Thoracic aorta (tissue), 2 donors: ENCODE measurements at places on chromosomes 6 and 20. TPM values are rescaled to one million over a fixed set of nuclear protein-coding genes. Genes with fewer than 3 reads are reported as not detected.

GRCh38 chr6:74946961-74947360 is 258.9 kb downstream of the COL12A1 start:
- no peak for DNase-seq

DNA sequence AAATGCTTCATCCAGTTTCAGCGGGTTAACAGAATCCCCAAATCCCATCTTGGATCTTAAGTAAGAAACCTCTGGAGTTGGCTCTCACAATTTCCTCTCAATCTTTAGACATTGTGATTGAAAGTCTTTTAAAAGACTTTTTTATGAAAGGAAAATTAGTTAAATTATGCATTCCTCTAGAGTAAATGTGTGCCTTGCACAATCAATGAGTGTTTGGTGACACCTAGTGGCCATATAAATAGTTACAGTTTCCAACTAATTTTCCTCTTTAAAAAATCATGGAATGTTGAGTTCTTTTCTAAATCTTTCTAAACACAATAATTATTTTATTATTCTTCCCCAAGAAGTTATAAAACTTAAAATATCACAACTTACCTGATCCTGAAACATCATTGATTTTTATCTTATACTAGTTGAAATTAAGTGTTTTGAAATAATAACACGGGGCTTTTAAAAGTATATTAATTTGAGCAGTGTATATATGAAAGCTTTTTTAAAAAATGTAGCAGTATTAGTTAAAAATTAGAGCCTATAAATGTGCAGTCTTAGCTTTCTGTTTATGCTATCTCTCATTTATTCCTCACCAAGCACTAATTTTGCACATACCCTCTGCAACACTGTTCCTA is 66.4 kb downstream of the PKHD1 start:
- DNase-seq = no peak

GRCh38 chr6:34318499-34319470 is 70.0 kb upstream of the SMIM29 start:
- no peak for DNase-seq

The OR10C1 gene
- not detected for total RNA-seq

DNA sequence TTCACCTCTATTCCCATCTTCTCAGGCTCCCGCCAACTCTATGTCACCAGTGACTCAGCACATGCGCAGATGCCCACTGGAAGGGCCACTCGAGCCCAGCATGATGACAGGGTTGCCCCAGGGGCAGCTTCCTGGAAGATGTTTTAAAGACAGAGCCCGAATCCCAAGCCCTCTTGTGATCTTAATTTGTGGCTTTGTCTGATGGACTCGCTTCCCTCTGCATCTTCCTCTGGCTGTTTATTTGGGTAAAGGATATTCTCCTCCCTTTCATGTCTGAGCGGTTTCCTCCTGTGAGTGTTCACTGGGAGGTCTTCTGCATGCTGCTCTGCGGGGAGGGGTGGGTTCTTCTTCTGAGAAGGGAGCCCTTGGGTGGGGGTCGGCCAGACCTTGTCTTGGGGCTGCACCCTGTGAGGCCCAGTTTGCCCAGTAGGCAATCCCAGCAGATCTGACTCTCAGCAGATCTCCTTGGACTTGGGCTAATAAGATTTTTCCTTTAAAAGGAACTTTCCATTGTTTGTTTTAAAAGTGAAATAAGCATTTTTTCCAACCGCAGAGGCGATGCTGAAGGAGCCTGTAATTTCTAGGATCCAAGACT is 401.0 kb downstream of the CDC5L start:
- DNase-seq = no peak

DNA sequence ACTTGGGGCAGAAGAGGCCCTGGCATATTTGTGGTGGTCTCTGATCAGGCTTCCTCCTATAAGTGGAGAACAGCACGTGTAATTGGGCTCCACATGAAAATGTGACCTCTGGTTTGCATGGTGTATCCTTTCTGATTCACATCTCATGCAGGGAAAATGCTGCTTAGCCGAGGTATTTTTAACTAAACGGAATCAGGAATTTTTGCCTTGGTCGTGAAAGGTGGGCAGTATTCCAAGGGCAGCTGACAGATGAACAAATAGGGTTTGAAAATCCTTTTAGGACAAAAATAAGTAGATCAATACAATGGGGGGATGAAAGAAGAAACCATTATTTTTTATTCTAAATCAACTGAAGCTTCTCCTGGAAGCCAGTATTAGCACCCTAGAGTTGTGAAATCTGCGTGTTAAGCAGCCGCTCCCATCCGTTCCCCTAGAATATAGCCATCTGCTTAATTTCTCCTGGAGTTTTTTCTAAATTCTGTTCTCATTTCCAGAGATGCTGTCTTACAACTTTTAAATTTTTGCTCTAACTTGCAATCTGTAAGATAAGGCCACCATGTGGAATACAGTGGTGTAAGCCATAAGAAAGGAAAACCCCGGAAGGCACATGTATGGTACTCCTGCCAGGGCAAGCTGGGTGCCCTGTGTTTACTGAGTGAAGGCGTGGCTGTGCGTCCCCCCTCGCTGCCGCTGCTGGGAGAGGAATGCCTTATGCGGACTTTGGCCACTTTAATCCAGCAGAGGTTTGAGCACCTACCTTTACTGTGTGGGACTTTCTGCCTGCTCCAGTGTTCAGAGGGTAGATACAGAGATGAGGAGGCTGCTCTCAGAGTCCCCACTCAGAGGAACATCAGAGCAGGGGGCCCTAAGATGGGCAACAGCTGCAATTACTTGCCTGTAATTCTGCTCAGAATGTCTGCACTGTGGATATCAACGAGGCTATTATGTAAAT is 52.4 kb downstream of the SYNJ2 start:
- no peak for DNase-seq

The LAMP5 gene
- total RNA-seq = not detected

DNA sequence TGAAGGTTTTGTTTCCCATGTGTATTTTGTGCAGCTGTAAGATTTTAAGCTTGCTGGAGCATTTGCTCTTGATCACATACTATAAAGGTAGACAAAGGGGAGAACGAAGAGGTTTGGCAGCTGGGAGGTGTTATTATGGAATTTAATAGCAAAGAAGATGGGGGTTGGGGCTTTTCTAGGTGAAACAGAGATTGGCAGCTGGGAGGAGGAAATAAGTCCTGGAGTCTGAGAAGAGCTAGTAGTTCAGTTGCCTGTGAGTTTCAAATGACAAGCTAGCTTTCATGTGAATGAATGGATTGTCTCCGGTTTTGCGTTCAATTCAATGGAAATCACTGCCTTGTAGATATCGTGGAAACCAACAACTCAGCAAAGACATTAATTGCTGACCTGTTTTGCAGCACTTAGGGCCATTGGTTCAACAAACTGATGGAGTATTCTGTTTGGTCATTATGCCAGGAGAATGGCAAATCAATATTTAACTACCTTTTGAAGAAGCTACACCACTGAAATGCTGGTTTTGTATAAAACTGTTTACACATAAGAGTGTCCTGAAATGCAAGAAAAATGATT is 38.1 kb upstream of the FLRT3 start:
- DNase-seq = no peak

The QKI gene
- total RNA-seq = 127 TPM

DNA sequence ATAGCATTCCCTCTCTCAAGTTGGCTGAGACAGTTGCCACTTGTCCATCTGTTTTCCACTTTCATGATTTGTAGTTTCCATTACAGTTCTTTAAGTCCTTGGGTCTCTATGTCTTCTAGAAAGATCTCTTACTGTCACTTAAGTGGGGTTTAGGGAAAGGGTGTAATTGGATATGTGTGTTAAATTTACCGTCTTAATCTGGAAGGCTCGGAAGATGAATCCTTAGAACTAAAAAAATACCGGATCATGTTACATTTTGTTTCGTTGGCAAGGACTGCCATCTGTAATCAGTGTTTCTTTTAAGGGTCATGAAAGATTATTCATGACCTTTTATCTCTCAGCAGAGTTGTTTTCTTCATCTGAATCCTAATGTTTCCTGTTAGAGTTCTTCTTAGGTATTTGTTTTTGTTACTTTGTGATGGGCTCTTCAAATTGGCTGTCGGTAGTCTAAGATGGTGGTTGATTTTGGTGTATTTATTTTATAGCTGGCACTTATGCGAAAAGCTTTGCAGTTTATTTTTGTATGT is 21.8 kb upstream of the BTBD3 start:
- no peak for DNase-seq

- no peak for DNase-seq
Observed at GRCh38 chr6:64415926-64416325, 780.3 kb downstream of the PHF3 start.
